ENCODE measurements at places on chromosomes 7 and 10. TPM values are rescaled to one million over a fixed set of nuclear protein-coding genes. Genes with fewer than 3 reads are reported as not detected.

DNA sequence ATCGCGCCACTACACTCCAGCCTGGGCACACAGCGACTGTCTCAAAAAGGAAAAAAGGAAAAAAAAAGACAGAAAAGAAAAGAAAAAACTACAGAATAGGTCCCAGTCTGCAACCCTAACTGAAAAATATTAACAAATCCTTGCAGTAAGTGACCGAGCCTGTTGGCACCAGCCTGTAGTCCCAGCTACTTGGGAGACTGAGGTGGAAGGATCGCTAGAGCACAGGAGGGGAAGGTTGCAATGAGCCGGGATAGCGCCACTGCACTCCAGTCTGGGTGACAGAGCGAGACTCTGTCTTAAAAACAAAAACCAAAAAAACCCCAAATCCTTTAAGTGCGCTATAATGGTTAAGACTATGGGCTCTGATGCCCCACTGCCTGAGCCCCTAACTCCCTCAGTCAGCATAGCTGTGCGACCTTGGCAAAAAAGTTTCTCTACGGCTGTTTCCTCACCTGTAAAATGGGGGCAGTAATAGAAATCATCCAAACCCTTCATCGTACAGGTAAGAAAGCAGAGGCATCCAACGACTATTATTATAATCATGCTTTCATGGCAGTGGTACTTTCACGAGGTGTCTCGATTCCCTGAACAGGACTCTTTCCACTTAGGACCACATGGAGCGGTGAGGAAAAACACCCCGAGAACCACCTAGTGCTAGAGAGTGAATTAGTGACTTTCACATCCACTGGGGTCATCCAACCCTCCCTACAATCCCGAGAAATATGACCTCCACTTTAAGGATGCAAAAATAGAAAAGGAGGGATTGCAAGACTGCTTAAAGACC, 755 bp downstream of the TOMM7 start:
- DNase-seq = peak; percentile 22

DNA sequence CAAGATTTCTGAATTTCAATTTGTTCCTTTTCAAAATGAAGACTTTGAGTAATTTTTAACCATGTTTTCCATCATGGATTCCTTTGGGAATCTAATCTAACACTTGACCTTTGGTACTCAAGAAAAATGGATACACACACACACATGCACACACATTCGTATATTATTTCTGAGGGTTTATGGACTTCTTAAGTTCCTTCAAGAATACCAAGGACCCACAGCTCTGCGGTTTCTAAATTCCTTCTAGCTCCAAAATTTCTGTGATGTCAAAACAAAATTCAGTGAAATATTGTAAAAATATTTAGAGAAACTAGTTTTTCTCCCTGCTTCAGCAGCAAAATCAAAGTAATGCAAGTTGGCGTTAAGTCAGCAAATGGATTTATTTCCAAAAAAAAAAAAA, 98.3 kb upstream of the FAM13C start:
- DNase-seq = no peak

GRCh38 chr7:112868609-112869008, 78.4 kb upstream of the TMEM168 start:
- DNase-seq = peak; percentile 46

The PLEKHS1 gene
- not detected for total RNA-seq

DNA sequence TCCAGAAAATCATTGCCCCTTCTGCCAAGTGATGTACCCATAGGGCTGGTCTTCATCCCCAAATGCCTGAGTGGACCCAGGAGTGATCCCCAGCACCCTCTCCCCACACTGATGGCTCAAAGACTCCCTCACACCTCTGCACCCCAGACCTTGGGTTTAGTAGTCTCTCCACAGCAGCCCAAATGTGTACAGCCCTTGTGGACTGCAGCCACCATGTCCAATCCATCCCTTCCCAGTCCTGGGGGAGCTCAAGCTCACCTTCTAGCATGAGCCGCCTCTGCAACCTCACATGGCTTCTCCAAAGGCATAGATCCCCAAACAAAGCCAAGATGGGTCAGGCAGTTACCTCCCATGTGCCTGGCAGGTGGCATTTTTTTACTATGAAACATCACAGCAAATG, 50.1 kb downstream of the PRLHR start:
- DNase-seq = no peak

DNA sequence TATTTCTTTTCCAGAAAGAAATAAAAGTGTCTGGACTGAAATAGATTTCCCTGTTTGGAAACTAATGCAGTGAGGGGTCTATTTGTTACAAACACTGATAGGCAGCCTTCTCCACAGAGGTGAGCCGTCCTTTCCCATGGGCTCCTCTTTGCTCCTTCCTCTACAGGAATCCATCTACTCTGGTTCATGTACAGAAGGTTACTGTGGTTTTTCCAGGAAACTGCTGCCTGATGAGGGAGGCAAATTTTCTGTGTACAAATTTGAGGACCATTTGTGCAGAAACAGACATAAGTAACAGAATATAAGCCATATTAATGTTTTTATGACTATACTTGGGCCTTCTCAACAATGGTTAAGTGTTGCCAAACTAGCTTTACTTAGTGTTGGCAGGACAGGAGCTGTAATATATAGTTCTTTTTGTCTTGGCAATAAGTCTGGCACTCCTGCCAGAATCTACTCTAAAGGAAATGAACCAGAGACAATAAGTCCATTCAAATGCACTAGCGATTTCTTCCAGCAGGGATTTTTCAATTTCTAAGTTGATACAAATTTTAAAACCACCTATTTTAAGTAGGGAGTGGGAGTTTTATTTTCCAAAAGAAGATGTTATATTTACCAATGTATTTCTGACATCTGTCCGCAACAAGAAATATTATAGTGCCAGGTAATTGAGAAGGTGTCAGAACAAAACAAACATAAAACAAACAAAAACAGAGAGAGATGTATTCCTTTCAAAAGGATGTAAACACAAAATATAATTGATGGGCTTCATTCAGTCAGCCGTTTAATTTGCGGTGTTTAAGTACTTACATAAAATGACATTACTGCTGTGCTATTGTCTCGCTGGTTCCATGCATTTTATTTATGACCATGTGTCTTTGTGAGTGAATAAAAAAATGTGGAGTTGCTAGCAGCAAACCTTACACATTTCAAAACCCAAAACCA, 91.0 kb upstream of the NFE2L3 start:
- DNase-seq = no peak

The BTBD16 gene
- 0.11 TPM for total RNA-seq

- no peak for DNase-seq
These were observed 31.0 kb downstream of the GRM8 start for GRCh38 chr7:127221731-127222130.
